HuH-7 (cell line): ENCODE measurements at places on chromosomes 13 and 19.
A peak's percentile ranks its signal among the peaks of the same experiment; 100 is the strongest.

DNA sequence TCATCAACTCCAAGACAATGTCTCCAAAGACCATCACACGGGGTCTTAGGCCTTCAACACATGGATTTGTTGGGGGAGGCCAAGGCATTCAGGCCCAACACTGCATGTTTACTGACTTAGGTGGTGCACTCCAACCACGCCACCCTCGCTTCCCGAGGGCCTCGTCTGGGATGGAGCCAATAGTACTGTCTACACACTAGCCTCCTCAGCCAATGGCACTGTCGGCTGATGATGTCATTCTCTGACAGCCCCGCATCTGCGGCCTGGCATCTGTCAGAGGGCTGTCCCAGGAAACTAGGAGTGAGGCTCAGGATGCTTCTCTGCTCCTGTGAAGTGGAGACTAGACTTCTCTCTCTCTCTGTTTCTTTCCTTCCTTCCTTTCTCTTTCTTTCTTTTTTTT is 96.6 kb downstream of the TEX26 start:
- no peak for DNase-seq

DNA sequence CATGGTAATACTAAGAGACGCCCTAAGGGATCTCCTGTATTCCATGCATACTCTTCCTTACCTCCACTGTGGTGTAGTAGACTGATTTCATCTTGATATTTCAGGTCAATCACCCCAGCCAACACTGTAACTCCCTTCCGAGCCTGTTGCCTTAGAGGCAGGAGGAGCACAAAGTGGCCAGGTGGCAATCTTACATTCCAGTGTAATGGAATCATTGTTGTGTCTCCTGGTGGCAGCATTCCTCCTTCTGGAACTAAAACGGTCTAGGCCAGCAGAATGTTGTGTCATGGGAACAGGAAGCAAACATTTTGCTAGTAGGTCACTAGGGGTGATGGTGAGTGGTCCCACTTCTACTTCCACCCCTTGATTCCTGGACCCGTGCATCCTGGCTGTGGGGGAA is 405.7 kb upstream of the SLC10A2 start:
- no peak for DNase-seq

GRCh38 chr13:113596321-113597200 is 12.0 kb downstream of the TFDP1 start:
- no peak for DNase-seq

GRCh38 chr19:4575267-4576015 is 16.0 kb upstream of the SEMA6B start:
- peak; percentile 54 for DNase-seq

GRCh38 chr19:39543477-39543857 is 3.5 kb upstream of the EID2 start:
- DNase-seq = no peak

GRCh38 chr19:41328157-41328841 is 18.3 kb downstream of the CCDC97 start:
- DNase-seq = no peak

DNA sequence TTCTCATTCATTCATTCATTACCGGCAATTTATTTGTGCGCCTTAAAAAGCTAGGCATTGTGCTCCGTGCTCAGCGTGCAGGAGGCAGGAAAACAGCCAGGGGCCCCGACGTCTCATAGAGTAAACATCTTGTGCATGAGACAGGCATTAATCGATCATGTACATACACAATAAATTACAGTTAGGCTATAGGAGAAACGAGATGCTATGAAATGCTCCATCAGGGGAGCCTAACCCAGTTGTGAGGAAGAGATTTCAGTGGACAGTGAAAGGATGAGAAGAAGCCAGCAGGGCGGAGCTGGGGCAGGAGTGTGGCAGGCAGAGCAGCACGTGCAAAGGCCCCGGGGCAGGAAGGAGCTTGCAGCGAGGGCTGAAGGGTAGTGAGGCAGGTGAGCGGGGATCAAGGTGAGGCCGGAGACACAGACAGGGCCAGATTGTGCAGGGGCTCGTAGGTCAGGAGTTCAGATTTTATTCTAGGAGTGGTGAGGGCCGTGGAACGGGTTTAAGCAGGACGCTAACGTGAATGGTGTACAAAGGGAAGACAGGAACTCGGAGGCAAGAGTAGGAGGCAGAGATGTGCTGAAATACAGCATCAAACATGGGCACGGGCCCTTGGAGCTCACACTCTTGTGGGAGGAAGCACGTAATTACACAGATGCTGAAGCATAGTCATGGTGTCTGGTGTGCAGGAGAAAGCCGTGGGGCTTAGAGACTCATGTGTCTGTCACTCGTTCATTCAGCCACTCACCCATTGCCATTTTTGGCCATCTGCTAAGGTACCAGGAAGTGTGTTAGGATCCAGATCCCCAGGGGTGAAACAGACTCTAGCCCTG is 7.8 kb upstream of the CACNG6 start:
- DNase-seq = no peak

GRCh38 chr13:113783200-113783881 is 24.3 kb downstream of the TMEM255B start:
- no peak for DNase-seq

DNA sequence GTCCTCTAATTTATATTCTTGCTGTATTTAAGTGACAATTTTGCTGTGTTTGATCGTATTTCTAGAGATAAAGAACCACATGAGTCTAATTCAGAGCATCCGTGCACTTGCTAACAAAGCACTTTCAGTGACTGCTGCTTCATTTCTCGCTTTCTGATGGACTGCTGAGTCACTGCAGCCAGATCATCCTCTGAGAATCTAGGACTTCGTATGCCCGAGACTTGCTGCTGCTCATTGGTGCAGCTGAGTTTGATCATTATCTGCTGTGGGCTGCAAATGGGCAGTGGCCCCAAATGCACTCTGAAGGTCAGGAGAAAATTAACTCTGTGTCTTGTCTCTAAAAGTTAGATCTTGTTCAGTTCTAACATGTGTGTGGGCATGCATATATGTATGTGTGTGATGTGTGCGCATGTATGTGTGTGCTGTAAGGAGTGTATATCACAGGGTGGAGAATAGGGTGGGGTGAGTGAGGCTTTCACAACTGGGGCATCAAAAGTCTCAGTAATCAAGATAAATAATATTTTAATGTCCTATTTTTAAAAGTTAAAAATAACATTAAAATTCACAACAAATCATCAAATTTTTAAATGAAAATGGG is 342.6 kb downstream of the MTUS2 start:
- DNase-seq = no peak

GRCh38 chr13:112213467-112214255 is 146.7 kb downstream of the SOX1 start:
- no peak for DNase-seq

DNA sequence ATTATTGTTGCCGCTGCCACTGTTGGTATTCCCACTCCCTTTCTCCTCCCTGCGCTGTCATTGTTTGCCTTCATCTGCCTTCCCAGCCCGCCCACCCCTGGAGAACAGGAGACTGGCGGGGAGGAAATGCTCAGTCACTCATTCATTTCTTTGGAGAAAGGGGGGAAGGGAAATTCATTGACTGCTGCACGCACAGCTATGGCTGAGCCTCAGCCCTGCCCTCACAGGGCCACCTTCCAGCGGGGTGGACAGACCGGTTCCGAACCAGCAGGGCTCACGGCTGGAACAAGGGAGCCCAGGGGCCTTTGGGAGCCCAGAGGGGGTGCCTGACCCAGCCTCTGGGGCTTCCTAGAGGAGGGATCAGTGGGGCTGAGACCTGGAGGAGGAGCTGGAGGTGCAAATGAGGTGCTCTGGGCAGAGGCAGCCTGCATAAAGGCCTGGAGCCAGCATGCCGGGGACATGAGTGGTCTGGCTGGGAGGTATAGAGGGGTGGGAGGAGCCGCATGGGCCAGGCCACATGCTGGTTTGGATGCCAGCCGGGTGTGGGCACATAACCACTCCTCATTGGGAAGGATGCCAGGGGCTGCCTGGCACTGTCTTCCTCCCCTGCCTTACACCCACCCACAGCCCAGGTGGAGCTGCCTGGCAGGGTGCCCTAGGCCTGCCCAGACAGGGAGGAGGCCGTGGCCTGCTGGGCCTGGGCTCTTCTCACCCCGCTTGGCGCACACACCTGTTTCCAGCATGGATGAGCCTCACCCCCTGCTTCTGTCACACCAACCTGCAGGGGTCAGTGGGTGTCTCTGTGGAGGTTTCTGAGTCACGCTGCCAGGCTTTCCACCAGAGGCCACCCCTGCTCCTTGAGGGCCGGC is 26.8 kb downstream of the PPP5C start:
- DNase-seq = no peak

DNA sequence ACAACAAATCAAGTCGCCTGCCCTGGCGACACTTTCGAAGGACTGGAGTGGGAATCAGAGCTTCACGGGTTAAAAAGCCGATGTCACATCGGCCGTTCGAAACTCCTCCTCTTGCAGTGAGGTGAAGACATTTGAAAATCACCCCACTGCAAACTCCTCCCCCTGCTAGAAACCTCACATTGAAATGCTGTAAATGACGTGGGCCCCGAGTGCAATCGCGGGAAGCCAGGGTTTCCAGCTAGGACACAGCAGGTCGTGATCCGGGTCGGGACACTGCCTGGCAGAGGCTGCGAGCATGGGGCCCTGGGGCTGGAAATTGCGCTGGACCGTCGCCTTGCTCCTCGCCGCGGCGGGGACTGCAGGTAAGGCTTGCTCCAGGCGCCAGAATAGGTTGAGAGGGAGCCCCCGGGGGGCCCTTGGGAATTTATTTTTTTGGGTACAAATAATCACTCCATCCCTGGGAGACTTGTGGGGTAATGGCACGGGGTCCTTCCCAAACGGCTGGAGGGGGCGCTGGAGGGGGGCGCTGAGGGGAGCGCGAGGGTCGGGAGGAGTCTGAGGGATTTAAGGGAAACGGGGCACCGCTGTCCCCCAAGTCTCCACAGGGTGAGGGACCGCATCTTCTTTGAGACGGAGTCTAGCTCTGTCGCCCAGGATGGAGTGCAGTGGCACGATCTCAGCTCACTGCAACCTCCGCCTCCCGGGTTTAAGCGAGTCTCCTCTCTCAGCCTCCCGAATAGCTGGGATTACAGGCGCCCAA is at the start of gene LDLR:
Gene LDLR, plus strand, starts transcription at position 210 of the 760 bp plus-strand sequence. Its CDS starts 86 bp downstream, at position 296.
- peak; percentile 77 for DNase-seq

DNA sequence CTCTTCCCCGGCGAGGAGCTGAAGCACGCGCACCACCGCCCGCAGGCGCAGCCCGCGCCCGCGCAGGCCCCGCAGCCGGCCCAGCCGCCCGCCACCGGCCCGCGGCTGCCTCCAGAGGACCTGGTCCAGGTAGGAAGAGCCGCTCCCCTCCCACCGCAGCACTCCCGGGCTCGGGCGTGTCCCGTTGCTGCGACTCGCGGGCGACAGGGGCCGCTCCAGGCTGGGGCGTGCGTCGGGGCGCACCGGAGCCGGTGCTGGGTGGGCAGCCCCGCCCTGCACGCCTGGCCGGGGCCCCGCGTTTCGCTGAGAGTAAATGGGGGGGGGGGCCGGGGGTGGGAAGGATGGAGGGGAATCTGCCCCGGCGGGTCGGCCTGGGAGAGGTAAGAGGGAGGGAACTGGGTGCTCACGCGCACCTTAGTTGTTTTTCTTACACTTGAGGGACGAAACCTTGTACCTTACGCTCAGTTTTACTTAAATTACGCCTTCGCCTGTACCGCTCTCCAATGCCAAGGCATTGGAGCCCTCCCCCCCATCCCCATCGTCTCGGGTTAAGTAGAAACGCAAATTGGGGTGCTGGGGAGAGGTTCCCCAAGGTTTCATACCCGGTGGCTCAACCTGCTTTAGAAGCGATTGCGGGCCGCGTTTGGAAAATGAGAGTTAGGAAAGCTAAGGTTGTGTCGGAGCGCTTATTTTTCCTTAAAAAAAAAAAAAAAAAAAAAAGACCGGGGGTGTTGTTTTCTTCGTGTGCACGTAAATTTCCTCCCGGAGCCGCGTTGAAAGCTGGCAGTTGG is 850 bp downstream of the KLF5 start:
- DNase-seq = no peak

DNA sequence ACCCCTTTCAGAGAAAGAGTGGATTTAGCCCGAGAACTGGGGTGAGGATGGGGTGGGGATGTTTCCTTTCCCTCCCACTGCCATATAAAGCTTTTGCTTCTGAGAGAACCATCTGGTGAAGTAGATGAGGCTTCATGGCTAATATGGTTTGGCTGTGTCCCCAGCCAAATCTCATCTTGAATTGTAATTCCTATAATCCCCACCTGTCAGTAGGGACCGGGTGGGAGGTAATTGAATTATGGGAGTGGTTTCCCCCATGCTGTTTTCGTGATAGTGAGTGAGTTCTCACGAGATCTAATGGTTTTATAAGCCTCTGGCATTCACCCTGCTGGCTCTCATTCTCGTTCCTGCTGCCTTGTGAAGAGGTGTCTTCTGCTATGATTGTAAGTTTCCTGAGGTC is 270.9 kb downstream of the LMO7 start:
- no peak for DNase-seq

DNA sequence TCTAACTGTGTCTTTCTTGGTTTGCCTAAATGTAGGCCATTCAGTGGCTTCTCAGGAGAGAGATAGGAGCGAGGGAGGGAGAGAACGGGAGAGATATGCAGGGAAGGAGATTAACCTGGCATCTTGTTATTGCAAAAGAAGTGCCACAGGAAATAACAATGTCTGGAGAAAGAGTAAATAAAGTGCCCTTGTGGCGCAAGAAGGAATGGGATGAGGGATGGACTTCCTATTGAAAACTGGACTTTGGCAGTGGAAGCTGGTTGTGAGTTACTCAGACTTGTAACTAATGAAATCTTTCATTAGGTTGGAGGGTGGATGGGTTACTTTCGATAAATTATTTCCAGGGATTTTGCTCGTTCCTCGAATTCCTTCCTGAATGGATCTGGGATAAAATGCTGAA is 136.1 kb downstream of the LACC1 start:
- DNase-seq = no peak

DNA sequence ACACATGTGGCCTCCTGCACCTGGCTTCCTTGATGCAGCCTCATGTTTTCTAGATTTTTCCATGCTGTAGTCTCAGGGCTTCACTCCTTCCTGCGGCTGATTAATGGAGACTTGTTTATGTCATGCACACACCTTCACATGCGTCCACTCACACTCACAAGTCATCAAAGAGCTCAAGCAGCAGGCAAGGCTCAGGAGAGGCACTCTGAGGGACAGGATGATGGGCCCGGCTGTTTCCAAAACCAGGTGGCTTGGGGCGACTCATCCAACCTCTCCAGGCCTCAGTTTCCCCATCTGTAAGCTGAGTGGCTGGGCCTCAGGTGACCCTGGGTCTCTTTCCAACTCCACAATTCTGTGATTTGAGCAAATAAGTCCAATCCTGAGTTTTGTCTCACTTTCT is 36.9 kb downstream of the RASA3 start:
- no peak for DNase-seq

DNA sequence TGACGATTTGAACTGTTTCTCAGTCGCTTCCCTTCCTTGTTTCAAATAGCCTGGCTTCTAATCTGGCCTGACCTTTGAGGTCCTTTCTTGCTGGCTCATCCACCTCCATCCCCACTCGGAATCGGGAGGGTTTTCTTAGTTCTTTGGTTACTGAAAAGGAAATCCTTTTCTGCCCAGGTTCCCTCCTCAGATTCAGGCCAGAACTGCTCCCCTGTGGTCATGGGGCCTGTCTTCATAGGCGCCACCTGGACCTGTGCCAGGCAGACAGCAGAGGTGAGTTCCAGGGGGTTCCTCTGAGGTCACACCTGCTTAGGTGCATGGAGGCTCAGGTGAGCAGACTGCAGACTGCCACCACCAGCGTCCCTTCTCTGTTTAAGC is 62.4 kb downstream of the AKAP11 start:
- DNase-seq = no peak
